Stimulated activated CD4-positive, alpha-beta T cell treated with anti-CD3 and anti-CD28 coated beads, Interleukin-2, amount 100 ng/mL, for 24 hours (primary cell): ENCODE measurements at places on chromosomes 2 and 18.
A peak's percentile ranks its signal among the peaks of the same experiment; 100 is the strongest.

GRCh38 chr2:188378371-188378950 lies 86.8 kb downstream of the GULP1 start:
- no peak for DNase-seq

GRCh38 chr18:5309888-5310470 lies 14.5 kb upstream of the ZBTB14 start:
- DNase-seq: no peak

DNA sequence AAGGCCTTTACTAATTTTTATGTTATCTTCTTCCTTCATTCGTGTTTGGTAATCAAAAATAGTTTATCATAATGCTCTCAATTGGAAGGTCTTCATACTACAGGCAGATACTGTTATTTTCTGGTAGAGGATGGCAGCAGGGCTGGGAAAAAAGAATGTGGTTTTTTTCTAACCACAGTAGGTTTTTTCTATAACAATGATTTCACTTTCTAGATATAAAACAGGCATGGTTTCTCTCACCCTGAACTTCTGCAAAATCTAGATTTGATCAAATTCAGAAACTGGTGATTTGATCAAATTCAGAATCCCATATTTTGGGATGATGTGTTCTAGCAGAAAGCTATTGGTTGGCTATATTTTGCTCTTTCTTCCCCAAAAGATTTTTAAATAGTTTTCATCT lies 27.6 kb downstream of the BCL11A start:
- no peak for DNase-seq

- no peak for DNase-seq
These were observed 180.8 kb downstream of the TCF4 start for GRCh38 chr18:55407191-55407590.

DNA sequence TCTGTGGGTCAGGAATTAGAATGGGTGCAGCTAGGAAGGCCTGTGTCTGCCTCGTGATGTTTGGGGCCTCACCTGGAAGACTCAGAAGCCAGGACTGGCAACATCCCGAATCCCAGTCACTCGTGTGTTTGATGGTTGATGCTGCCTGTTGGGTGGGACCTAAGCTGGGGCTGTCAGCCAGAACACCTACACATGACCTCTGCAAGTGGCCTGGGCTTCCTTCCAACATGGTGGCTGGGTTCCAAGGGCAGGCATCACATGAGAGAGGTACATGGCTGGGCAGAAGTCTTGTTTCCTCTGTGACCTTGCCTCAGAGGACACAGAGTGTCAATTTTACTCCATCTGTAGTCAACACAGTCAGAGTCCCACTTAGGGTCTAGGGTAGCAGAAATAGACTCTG lies 177.8 kb downstream of the GBX2 start:
- no peak for DNase-seq

DNA sequence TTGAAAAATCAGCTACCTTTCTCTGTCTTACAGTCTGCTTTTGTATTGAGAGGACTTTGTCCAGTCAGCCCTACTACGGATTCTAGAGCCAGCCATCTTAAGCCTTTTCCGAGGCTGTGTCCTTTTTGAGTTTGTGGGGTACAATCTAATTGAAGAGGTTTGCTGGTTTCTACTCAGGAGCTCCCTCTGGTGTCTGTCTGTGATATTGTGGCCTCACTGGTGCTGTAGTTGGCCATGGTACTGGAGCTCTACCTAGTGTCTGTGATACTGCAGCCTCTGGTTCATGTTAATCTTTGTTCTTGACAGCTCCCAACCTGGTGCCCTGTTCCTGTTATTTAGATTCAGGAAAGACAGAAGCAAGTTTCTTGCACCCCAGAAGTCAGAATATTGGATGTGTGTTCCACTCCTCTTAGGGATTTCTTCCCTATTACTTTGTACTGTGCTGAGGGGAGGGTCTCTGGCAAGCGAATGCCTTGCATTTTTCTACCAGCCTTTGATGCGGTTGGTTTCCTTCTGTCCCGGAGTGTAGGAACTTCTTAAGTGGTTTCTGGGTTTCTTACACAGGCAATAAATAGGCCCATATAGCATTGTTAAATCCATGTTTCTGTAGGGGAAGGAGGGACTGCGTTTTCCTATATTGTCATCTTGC lies 78.5 kb downstream of the ACSL3 start:
- DNase-seq: peak; percentile 69

DNA sequence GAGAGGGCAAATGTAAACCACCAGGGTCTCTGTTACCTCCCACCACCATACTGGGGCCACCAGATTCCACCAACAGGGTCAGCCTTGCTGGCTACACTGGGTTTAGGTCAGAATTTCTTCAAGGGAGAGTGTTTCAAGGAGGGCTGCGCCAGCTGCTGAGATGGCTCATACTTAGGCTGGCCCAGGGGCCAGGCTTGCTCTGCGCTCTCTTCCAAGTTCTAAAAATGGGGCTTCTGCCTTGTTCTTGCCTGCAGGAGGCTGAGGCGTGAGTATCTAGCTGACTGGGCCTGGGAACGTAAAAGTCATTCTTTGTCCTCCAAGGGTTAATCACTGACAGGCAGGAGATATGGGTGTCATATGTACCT lies 28.1 kb downstream of the MRPL33 start:
- DNase-seq: no peak

- DNase-seq: no peak
These were observed 112.8 kb downstream of the CELF4 start for GRCh38 chr18:37452682-37453385.

DNA sequence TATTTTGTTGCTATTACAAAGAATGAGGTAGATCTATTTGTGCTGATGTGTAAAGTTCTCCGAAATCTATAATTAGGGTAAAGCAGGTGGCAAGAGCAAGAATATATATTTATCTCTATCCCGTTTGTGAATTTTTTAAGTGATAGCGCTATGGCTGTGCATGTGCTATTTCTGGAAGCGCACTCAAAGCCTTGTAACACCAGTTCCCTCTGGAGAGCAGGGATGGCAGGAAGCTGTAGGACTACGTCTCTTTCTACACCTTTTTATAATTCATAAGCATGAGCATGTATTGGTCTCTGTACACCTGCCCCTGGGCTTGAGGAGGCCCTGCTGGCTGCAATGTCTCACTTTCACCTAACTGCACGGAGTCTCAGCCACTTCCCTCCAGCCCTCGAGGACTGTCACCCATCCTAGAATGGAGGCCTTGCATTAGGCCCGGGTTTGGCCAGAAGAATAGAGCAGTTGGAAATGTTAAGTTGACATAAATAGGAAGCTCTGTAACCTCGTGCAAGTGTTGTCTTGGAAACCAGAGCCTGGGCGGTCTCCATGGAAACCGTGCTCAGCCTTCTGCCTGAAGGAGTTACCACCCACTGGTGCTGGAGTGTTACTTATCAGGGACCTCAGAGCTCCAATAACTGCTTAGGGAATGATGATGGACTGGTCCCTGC lies 20.9 kb downstream of the ITM2C start:
- no peak for DNase-seq

DNA sequence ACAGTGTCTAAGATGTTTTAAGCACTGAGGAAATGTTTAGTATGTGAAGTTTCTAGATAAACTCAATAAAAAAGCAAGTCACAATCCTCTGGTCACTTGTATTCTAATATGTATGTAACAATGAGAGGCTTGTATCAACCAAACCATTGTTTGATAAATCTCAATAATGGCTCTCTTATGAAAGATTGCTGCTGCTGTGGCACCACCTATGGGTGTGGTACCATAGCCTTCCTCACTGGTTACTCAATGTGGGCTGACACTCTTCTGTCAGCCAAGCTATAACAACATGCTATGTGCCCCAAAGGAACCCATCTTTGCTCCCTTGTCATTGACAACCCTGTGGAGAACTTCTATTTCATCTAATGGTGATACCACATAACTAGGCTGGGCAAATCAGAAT lies 12.6 kb upstream of the RAB1A start:
- no peak for DNase-seq

DNA sequence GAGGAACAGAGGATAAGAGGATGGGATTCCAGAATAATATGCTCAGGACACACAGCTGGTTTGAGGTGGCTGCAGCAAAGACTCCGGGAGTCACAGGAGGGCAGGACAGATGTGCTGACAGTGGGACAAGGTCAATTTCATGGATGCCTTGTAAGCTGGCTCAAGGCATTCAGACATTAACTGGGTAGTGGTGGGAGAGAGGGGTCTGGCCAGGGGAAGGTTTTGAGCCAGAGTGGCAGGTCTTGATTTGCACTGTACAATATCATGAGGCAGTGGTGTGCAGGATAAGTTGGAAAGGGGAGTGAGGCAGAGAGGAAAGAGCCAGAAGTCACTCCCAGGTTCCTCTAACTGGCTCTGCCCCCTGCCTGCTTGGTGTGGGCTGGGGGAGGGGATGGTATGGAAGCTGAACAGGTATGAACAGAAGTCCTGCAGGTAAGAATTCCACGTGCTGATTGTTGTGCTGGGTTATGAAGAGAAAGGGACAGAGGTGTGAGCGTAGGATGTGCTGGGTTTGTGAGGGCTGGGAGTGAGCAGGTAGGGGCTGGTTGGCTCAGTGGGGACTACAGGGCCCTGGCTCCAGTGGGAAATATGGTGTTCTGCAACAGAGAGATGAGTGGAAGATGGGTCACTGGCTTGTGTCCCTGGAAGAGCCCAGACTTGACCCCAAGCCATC lies 141.7 kb upstream of the COPS8 start:
- no peak for DNase-seq

DNA sequence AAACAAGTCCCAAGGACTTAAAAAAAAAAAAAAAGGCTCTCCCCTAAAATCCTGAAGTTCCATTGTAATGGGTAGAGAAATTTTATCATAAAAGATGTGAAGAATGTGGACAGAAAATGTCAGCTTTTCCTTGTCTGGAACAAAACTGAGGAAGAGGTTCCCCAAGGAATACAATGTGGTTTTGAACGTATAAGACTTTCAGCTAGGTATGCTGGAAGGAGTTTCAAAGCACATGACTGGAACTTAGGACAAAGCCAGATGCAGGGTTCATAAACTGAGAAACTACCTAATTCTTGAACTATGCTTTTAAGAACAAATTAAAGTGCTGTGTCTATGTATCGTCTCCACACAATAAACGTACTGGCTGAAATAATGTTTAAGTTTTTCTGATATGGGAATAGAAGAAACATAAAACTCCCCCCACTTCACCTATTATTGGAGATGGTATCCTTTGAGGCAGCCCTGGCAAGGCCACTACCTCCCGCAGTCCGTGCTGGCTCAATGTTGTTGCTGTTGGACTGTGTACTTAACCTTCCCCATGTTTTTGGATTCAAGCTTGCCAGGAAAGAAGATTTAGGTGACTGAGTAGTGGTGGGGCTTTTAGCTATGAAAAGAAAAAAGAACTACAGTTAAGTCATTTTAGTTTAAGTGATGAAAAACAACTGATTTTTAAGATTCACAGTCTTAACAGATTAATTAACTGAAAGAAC lies 84.2 kb upstream of the DNER start:
- no peak for DNase-seq

DNA sequence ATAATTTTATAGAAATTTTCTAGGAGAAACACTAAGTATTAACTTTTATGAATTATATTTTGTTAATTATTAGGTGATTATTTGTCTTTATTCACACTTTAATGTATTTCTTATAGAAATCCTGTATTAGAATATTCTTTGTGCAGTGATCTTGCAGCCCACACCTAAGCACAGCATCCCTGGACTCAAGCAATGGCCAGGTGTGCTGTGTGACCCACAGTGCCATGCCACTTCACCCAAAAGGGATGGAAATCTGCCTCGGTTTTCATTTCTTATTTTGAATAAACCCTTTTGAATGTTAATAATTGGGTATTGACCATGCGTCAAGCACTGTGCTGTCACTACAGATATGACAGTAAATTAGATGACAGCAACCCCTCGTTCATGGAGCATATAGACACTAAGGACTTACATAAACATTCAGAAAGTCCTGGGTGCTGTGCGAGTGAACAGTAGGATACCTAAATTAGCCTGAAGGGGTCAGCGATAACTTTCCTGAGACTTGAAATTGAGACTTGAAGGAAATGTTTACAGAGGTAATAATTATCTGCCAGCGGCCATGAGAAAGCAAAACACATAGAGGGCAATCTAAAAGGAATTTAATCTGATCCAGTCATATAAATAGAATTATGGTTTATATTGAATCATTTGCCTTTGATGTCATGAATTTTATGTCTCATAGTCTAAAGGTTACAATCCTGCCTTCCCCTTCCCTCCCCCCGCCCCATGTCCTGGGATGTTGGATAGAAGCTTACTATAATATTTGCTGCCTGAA lies 52.7 kb upstream of the CALCRL start:
- DNase-seq: no peak

GRCh38 chr2:144254342-144255235 lies 265.3 kb downstream of the ZEB2 start:
- DNase-seq: no peak

- DNase-seq: no peak
These were observed 155.8 kb downstream of the ALPK2 start for GRCh38 chr18:58473071-58473470.

DNA sequence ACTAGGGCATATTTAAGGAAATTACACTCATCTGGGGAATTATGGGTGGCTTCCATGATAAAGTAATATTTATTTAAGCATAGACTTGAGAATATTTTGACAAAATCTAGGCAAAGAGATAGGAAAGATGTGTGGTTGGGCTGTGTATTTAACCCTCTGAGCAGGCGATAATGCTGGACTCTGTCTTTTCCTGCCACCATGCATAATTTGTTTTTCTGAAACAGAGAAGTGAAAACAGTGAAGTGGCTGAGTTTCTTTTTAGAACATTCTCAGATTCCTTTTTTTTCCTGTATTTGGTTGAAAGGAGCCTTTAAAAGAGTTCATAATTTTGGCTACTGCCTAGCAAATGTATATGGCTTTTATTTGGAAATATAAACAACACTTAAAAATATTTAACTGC lies 104.8 kb upstream of the CDH19 start:
- no peak for DNase-seq

GRCh38 chr2:75097831-75098230 lies 101.5 kb downstream of the TACR1 start:
- DNase-seq: no peak
